ENCODE measurements at places on chromosomes 5 and 9.

- DNase-seq: no peak
Observed at GRCh38 chr9:84669013-84669287, 579 bp upstream of the NTRK2 start.

DNA sequence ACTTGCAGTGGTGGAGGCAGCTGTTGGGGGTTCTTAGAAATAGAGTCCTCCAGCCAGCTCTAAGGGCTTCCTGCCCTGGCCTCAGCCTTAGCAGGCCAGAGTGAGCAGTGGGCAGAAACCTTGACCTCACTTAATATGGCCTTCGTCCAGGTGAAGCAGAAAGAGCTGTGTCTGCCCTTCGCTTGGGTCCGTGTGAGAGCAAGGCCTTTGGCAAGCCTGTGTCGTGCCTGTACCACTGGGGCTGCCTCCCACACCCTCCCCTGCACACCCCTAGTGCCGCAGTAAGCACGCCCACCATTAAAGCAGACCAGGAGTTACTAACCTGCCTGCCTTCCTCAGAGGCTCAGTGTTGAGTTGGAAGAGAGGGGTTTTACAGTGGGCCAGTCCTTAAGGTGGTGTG is 13.6 kb downstream of the ARPC5L start:
- DNase-seq: no peak

GRCh38 chr9:108956022-108956630 is 21.9 kb downstream of the ABITRAM start:
- no peak for DNase-seq

DNA sequence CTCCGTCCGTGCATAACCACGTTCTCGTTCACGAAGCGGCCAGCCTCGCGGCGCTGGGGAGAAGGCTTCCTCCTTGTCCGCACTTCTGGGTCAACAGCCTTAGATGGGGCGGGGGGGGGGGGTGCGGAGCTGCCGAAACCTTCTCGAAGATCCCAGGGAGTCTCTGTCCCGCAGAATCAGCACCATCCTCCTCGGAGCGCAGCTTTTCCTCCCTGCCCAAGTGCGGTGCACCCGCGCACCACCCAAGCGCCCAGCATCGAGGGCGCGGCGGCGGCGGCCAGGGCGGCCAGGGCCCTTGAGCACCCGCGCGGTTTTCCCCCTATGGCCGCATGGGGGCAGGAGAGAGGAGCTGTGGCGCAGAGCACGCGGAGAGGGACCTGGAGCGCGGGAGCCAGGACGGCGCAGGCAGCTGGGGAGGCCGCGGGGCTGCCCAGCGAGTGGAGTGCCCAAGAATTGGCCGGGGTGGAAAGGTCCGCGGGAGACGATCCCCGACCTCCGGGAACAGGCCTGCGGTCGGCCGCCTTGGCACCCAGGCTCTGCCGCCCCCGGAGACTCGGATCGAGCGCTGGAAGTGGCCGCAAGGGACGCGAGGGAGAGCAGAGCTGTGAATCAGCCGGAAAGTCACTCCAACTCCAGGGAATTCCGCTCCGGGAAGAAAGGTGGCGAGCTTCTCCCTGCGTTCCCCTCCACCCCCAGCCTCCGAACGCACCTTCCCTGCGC is 43.1 kb downstream of the TMEM174 start:
- peak; percentile 82 for DNase-seq

DNA sequence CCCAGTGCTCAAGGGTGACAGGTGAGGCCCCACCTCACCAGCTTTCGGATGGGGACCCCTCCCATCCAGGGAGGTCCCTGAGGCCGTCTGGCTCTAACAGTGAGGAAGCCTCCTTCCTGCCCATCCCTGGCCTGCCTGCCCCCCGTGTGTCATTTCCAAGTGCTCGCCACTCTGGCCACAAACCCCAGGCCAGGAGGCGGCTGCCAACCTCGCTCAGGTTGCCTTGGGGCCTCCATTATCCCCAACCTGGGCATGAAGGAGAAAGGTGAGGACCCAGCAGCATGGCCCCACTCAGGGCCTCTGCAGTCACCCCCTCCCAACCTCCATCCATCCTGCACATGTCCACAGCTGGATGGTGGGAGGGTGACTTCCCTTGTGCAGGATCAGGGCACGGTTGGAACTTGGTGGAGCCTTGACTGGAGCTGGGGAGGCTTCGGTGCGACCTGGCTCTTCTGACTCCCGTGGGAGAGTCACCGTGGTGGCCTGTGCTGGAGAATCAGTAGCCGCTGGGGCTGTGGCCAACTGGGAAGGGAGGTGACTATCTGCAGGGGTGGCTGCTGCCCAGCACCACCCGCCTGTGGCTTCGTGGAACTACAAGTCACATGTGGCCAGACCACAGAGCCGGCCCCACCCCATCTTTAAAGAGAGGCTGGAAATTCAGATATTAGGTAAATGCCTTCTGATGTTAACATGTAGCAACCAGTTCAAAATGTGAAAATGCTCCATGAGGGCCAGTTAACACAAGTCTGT is 37.5 kb upstream of the GFPT2 start:
- no peak for DNase-seq

DNA sequence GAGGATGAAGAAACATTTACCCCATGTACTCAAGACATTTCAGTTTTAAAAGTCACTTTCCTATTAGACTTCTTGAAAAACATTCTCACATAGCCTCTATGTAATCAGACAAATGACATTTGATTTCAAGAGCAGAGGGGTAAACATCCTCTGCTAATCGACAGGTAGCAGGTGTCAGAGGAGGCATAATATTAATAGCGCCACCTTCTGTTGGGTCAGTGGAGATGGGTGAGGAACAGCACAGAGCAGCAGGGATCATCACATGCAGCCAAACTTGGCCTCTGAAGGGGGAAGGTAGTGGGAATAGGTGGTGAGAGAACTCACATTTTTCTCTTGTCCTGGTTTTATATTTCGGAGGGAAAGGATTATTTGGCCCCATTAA is 3.3 kb upstream of the LSM11 start:
- DNase-seq: no peak

GRCh38 chr9:81902196-81902595 is 26.0 kb upstream of the SPATA31D4 start:
- no peak for DNase-seq

DNA sequence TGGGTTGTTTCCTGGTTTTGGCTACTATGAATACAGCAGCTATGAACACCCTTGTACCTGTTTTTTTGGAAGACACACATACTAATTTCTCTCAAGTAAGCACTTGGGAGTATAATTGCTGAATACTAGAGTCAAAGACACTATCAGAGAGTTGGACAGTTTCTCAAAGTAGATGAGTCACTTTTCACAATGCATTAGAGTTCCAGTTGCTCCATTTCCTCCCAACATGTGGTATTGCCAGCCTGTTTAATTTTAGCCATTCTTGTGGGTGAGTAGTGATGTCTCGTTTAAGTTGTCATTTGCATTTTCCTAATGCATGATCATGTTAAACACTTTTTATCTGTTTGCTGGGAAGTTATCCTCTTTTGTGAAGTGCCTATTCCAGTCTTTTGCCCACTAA is 81.6 kb upstream of the GDNF start:
- no peak for DNase-seq

DNA sequence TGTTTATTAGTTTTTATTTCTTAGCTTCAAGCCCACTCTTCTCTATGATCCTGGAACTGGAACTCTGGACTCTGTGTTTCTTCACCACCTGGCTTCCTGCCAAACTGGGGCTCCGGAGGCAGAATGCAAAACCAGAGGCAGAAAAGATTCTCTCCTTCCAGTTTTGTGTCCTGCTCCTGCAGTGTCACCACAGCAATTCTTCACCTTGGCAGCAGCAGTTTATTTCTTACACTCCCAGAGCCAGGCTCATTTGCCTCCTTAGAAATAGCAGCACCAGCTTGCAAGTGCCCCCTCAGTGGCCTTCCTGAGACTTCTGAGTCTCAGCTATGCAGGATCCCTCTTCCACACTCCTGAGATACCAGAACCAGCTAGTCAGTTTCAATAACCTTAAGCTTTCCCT is 26.7 kb upstream of the CAMK4 start:
- peak; percentile 38 for DNase-seq

- DNase-seq: no peak
Observed at GRCh38 chr5:89241186-89241585, 358.2 kb upstream of the MEF2C start.

- no peak for DNase-seq
Observed at GRCh38 chr5:72005671-72006070, 101.6 kb upstream of the MAP1B start.

DNA sequence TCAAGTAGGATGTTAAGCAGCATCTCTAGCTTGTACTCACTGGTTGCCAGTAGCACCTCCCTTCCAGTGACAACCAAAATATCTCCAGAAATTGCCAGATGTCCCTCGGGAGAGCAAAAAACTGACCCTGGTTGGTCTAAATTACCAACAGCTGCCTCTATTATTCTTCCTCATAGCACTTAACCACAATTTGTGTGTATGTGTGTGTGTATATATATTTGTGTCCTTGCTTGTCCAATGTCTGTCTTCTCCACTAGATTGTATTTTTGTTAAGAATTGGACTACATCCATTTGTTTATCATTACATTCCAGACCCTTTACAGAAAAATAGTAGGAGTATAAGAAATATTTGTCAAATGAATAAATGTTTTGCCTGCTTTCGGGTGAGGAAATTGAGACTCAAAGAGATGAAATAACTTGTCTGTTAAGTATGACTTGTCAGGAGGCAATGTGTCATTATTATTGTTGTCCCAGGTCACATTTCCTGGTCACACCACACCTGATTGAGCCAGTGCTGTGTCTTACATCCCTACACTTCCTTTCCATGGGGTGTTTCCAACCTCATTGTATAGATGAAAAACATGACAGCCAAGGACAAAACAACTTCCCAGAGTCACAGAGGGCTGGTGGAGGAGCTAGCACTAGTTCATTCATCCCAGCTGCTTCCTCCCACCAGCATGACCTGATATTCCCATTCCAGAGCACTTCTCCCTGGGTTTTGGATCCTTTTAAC is 11.4 kb upstream of the GRPEL2 start:
- DNase-seq: no peak

DNA sequence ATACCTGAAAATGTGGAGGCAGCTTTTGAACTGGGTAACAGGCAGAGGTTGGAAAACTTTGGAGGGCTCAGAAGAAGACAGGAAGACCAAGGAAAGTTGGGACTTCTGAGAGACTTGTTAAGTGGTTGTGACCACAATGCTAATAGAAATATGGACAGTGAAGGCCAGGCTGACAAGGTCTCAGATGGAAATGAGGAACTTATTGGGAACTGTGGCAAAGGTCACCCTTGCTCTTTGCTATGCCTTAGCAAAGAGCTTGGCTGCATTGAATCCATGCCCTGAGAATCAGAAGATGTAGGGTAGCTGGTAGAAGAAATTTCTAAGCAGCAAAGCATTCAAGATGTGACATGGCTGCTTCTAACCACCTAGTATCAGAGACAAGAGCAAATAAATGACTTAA is 244.4 kb upstream of the ADRA1B start:
- no peak for DNase-seq

- no peak for DNase-seq
Observed at GRCh38 chr5:102762562-102763227, 7.6 kb downstream of the PAM start.

DNA sequence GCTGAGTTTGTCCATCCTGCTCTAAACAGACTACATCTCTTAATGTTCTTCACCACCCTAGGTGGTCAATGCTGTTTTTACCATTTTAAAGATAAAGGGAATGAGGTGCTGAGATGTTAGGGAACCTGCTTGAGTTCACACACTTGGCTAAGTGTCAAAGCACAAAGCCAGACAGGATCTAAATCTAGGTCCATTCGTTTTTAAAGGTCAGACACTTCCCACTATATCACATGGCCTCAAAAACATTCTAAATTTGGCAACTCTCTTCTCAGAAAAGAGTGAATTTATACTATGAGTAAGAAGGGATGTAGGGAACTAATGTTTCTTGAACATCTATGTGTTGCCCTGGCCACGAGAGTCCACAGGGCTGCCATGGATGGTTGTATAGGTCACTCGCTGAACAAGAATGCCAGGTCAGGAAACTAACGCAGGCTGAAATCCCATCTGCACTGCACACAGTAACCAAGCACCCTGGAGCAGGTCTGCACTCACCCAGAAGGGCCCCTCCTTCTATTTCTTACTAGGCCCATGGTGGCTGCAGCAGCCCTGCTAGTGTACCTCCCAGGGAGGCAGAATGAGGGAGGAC is 213.0 kb downstream of the SPOCK1 start:
- no peak for DNase-seq

- DNase-seq: no peak
Observed at GRCh38 chr9:125380406-125380805, 118.8 kb downstream of the GAPVD1 start.

DNA sequence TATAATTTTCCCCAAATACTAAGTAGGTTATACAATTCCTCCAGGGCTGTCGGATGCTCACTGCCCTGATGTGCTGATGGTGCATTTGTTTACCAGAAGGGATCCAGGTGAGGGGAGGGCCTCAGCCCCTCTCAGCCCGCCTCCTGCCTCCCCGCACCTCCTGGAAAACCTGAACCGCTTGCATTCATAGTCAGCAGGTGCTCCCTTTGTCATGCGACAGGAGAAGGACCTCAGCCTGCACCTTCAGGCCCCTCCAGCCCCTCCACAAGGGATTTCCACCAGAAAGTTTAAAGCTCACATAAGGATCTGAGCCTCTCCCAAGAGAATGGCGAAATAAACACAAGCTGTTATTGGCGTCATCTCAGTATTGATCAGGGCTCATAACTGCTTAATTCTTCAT is 36.5 kb upstream of the NTNG2 start:
- DNase-seq: no peak

DNA sequence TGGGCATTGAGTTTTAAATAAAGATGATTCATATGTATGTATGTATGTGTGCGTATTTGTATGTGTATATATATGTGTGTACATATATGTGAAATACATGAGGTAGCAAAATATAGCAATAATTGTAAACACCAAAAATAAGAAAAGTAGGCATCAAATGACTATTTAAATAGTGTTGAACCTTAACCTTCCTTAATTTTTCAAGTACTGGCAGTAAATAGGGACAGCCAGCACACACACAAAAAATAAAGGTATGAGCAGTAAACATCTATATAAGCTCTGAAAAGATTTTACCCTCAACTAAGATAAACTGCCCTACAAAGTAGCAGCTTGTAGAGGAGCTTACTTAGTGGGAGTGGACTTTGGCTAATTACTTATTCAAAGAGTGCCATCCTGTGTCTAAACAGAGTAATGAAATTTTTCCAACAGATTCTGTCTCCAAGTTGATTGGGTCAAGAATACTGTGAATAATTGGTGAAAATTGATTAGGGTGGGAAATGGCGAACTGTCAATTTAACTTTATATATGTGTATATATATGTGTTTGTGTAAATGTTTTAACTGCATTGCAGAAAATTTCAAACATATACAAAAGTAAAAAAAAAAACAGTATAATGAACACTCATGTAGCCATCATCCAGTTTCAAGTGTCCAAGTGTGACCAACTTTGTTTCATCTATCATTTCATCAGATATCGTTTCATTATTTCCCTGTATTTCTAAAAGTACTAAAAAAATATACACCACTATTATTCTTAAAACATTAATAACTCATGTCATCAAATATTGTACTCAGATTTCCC is 2.0 kb upstream of the ADAMTS6 start:
- no peak for DNase-seq

- DNase-seq: no peak
Observed at GRCh38 chr9:37004424-37004935, 29.6 kb downstream of the PAX5 start.

GRCh38 chr9:95425910-95426551 is 90.7 kb downstream of the PTCH1 start:
- DNase-seq: no peak
